ENCODE measurements at places on chromosomes 13 and 19.

- no peak for DNase-seq
Observed at GRCh38 chr19:14649020-14649419, 25.6 kb downstream of the ADGRE3 start.

GRCh38 chr13:27257233-27257568 is 5.8 kb downstream of the RPL21 start:
- DNase-seq = no peak

- DNase-seq = no peak
Observed at GRCh38 chr19:19552798-19553197, 14.7 kb downstream of the CILP2 start.

DNA sequence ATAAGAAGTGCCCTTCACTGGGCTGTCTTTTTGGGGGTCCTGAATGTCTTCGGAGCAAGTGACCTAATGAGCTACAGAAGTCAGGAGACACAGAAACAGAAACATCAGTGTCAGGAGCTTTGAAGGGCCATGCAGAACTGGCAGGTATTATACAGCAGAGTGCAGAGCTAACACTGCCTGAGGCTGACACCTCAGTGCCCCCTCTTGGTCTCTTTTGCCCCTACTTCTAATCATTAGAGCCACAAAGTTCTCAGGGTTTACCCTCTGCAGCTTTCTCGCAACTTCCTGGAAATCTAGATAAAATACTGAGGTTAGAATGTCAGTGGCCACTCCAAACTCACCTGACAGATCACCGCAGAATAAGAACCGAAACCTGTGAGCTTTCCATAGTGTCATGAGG is 172.7 kb downstream of the B3GLCT start:
- no peak for DNase-seq

GRCh38 chr19:46840498-46840942 is 10.1 kb downstream of the AP2S1 start:
- DNase-seq = no peak

DNA sequence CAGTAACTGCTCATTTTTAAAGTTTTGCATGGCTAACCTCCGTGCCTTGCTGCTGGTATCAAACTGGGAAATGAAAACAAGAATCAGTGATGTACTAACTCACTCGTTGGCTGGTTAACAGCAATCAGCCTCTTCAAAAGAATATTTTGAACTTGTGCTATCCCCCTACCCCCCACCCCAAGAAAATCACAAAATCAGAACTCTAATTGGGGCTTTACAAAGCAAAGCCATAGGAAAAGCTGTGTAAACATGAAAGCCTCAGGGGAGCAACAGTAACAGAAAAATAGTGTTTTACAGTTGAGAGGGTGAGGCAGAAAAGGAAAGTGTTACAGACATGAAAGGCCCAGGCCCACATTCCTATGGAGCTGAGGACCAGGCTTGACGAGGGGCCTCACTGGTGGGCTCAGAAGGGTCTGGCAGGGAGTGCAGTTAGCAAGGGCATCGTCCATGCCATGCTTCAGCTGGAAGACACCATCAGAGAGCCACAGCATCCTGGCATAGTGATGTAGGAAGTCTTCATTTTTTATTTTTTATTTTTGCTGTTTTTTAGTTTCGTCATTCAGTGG is 217.6 kb downstream of the PCCA start:
- no peak for DNase-seq

DNA sequence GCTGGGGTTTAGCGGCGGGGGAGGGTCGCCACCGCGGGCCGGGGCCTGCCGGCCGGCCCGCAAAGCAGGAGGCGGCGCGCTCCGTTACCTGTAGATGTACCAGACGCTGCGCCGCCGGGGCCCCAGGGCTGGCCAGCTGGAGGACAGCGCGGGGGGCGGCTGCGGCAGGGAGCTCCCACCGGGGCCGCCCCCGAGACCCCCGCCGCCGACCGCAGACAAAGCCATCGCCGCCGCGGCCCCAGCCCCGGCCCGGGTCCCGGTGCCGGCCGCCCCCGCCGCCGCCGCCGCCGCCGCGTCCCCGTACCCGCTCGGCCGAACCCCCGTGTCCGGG is 24.8 kb downstream of the SHANK1 start:
- DNase-seq = no peak

GRCh38 chr13:32019612-32020233 is 11.9 kb upstream of the FRY start:
- DNase-seq = no peak

DNA sequence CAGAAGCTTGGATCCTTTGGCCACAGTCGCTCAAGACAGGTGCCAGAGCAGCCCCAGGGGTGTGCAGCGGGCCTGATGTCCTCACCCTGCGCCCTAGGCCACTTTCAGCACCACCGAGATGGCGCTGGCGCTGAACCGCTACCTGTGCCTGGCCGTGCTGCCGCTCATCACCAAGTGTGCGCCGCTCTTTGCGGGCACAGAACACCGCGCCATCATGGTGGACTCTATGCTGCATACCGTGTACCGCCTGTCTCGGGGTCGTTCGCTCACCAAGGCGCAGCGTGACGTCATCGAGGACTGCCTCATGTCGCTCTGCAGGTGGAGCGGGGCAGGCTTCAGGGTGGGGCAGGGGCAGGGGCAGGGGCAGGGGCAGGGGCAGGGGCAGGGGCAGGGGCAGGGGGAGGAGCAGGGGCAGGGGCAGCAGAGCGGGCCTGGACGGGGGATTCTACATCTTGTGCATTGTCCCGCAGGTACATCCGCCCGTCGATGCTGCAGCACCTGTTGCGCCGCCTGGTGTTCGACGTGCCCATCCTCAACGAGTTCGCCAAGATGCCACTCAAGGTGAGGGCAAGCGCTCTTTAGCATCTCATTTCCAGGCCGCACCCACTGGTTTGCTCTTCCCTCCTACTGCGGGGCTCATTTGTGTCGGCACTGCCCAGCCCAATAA is 69.1 kb downstream of the RYR1 start:
- DNase-seq = no peak

DNA sequence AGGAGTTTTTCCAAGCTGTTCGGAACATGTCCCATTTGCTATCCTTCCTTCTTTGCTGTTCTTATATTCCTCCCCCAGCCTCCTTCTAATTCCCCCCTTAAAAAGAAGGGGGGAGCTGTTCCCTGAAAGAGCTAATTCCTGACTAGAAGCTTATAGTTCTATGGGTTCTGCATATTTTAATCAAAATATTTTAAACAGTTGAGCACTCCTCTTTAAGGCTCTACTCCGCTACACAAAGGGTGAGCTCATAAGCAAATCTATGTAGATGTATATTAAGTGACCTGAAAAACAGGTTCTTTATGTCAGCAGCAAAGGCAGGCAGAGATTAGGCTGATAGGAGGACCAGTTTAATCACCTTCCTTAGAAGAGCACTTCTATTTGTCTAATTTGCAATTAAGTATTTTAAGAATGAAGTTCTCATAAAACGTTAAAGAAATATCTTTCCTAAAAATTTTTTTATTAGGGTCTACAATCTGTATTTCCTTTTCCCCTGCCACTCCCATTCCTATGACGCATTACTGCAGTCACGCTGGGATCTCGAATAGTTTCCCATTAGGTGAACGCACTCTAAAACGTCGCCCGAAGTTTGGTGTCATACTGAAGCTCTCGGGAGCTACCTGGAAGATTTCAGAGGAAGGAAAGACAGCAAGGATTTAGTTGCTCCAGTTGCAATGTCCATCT is 5.2 kb downstream of the EFNB2 start:
- no peak for DNase-seq

DNA sequence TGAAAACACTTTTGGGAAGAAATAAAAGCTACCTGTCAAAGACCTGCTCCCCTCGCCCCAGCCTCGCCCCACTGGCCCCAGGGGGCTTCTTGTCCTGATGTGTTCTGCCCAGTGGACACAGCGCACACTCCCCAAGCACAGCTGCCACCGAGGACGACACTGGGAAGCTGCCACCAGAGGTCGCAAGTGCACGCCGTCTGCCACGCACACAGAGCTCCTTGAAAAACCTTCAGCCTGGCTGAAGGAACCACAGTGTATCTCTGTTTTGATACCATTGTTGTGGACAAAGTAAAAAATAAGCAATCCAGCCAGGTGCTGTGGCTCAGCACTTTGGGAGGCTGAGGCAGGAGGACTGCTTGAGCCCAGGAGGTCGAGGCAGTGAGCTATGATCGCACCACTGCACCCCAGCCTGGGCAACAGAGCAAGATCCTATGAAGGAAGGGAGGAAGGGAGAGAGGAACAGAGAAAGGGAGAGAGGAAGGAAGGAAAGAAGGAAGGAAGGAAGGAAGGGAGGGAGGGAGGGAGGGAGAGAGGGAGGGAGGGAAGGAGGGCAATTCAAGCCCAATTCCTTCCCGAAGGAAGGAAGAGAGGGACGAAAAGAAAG is 57.3 kb downstream of the CEBPG start:
- peak; percentile 28 for DNase-seq

- no peak for DNase-seq
Observed at GRCh38 chr19:35118268-35119020, 2.8 kb downstream of the FXYD3 start.

GRCh38 chr13:40118337-40118736 is 462.9 kb downstream of the COG6 start:
- no peak for DNase-seq

DNA sequence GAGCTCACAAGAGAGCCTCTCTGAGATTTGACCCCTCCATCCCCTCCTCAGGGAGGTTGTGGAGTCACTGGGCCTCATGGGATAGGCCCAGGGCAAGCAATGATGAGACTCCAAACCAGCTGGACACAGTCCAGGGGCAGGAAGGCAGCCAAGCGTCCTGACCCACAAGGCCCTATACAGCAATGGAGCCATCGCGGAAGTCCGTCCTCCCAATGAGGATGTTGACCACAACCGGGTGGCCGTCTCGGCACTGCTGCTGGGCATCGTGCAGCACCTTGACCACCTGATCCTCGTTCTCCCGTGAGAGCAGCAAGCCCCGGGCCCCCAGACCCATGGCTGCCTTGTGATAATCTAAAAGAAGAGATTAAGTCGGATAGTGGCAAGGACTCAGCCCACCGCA is 7.9 kb downstream of the SYDE1 start:
- peak; percentile 49 for DNase-seq

DNA sequence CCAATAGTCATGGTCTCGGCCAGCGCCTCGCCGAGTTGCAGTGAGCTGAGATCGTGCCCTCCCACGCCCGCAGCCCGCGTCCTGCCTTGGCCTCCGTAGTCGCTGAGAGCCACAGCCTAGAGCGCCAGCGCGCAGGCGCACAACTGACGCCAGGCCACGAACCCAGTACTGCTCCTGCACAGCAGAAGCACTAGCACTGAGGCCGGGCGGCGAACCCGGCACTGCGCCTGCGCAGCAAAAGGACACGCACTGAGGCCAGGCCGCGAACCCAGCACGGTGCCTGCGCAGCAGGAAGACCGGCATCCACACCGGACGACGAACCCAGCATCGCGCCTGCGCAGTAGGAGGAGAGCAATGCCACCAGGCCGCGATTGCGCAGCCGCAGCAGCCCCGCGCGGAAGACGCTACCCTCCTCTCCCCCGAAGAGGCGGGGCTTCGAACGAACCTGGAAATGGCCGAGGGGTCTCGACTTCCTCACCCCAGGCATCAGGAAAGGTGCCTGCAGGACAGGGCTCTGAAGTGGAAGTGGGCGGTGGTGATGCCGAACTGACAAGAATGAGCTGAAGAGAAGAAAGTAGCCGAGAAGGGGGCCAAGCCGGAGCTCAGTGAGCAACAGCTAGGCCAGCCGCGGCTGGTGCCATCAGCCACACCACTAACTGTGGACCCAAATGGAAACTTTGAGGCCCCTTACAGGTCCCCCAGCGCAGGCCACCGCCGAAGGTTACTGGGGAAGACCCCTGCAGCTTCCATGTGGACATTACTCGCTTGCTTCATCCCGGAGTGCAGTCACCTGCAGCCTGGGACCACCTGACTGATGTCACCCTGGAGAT is 7.5 kb downstream of the F10 start:
- DNase-seq = no peak

- DNase-seq = no peak
Observed at GRCh38 chr13:23634897-23635296, 64.7 kb downstream of the TNFRSF19 start.

DNA sequence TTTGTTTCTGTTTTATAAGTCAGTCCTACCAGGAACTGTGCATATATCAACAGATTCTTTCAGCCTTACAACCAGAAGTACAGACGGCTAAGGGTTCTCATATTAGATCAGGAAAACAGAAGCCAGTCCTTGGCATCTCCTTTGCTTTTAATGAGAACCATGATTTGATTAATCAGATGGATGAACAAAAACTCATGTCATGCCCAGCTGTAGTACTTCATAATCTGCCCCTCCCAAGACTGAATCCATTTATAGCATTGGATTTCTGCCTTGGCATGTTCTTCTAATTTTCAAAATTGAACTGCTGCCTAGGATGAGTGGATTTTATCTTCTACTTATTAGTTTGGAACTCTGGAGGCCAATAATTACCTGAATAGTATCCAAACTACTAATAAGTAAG is 617.2 kb downstream of the SLITRK5 start:
- DNase-seq = no peak

DNA sequence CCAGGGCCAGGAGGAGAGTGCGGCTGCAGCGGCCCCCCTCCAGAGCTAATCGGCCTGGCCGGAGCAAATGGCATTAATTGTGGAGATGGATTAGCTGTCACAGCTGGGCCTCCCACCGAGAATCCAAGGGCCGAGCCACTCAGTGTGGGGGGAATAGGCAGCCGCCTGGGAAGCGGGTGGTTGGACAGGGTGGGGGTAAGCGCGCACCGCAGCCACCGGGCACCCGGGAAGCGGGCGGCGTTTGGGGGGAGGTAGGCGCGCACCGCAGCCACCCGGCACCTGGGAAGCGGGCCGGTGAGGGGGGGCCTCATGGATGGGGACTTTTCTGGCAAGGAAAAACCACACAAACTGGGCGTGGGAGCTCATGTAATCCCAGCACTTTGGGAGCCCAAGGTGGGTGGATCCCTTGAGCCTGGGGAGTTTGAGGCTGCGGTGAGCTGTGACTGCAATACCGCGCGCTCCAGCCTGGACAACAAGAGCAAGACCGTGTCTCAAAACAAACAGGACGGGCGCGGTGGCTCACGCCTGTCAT is 9.7 kb downstream of the R3HDM4 start:
- DNase-seq = no peak

DNA sequence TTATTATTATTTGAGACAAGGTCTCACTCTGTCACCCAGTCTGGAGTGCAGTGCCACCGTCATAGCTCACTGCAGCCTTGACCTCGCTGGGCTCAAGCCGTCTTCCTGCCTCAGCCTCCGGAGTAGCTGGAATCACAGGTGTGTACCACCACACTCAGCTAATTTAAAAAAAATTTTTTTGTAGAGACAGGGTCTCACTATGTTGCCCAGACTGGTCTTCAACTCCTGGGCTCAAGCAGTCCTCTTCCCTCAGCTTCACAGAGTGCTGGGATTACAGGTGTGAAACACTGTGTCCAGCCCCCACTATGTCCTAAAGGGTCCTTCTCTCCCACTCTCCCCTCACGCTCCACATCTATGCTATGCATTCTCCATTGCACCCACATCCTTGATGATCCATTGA is 9.1 kb upstream of the TLE2 start:
- no peak for DNase-seq

GRCh38 chr13:71607575-71607974 is 259.4 kb downstream of the DACH1 start:
- DNase-seq = no peak

GRCh38 chr19:40421993-40422747 is 3.6 kb downstream of the SERTAD1 start:
- no peak for DNase-seq

GRCh38 chr19:17327654-17328516 is 6.8 kb downstream of the ANO8 start:
- DNase-seq = no peak

GRCh38 chr13:39052944-39053343 is 14.7 kb downstream of the NHLRC3 start:
- no peak for DNase-seq
